Stimulated activated CD8-positive, alpha-beta memory T cell treated with anti-CD3 and anti-CD28 coated beads, Interleukin-12 subunit alpha, Interleukin-12 subunit beta, amount 100 ng/mL, for 4 hours (primary cell): ENCODE measurements at places on chromosomes 11 and 22.
A peak's percentile ranks its signal among the peaks of the same experiment; 100 is the strongest.

DNA sequence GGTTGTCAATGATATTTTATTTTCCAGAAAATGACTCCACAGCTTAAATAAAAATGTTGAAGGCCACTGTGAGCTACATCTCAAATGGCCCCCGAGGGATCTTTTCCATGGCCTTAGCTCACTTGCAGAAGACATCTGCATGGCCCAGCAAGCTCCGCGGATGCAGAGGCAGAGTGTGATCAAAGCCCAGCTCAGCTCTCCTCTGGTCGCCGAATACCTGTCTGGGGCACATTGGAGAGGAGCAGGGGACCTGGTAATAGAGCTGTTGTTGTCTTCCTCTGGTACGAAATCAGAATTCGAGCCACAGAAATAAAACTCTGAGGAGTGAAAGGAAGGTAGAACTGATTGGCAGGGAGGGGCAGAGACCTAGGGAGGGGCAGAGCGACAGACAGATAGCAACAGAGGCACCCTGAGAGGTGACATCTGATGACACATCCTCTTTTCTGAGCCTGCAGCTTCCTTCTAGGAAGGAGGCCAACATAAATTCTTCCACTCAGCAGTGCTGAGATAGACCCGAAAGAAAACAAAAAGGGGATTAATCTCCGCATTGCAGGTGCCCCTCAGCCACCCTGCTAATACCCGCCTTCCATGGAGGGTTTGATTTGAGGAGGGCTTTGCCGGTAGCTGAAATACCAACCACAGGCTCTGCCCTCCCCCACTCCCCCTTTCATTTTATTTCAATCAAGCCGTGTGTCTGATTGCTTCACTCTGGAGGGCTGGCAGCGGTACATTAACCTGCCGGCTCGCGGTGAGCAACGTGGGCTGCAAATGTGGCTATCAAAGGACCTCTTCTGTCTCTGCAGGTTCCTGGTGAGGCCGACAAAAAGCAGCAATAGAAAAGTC is 759.4 kb downstream of the OPCML start:
- no peak for DNase-seq

GRCh38 chr11:8209208-8209807 is 40.5 kb upstream of the RIC3 start:
- DNase-seq: no peak

DNA sequence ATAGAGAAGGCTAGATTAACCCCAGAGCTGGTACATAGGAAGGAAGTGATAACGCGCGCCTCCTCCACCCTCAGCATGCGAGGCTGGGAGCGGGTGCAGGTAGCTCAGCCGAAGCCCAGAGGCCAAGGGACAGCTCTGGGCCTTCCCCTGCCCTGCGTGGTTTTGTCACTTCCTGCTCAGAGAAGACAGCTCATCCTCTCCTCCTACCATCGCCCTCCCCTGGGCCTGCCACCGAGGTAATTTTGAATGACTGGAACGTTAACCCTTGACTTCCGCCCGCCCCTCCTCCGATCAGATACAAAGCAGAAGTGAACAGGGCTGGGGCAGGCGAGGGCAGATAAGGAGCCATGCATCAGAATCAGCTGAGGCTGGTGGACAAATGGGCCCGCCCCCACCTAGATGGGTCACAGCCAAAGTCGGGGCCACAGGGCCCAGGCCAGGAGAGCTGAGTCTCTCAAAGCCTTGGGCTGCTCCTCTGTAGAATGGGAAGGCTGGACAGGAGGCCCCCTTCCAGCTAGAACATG is 1.6 kb downstream of the RAC2 start:
- DNase-seq: peak; percentile 83

DNA sequence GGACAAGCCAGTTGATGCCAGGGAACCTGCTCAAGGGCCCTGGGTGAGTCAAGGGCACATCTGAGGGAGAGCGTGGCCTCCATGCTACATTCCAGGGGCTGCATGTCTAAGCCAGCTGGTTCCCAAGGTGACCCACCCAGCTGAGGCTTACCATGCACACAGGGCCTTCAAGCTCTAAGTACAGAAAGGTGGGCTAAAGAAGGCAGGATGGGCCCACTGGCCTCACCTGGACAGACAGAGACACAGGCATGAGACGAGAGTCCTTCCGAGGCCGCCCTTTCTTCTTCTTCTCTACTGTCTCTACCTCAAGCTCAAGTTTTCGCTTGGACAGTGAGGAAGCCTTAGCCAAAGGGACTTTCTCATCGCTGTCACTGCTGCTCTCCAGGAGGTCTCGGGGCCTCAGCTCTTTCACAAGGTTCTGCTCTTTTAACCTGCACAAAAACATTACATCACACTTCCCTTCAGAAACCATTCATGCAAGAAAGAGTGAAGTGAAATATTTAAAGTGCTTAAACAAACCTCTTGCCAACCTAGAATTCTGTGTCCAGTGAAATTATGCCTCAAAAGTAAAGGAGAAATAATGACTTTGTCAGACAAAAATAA is 69.9 kb downstream of the HIRA start:
- DNase-seq: no peak
